HFFc6 (cell line): ENCODE measurements at places on chromosomes 5 and 9.
A peak's percentile ranks its signal among the peaks of the same experiment; 100 is the strongest.

DNA sequence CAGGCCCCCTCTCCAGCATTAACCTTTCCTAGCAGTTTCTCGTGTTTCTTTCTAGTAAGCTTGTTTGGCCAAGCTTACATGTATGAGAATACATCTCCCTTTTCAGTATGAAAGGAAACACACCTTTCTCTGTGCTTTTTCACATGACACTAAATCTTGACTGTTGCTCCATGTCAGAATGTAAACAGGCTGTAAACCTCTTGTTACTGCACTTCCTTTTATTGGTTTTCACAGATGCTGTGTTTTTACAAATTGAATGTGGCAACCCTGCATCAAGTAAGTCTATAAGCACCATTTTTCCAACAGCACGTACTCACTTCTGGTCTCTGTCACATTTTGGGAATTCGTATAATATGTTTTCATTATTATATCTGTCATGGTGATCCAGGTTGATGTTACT, 2.2 kb upstream of the CANX start:
- no peak for DNase-seq
- H3K27ac ChIP-seq, result no peak overlapping the region
- H3K4me1 ChIP-seq, result peaks cover 24% of the 10 kb centered on the region
- no peak overlapping the region for H3K4me3 ChIP-seq
- H3K36me3 ChIP-seq, result peaks cover 15% of the 10 kb centered on the region

GRCh38 chr5:124650147-124650561, 96.3 kb downstream of the ZNF608 start:
- H3K27me3 ChIP-seq, result no peaks in the 10 kb centered on the region; the same call in 1 of the 2 replicates
- peak overlapping the region; percentile 86 for H3K4me3 ChIP-seq
- H3K36me3 ChIP-seq, result peaks cover 7% of the 10 kb centered on the region; the same call in 1 of the 2 replicates
- H3K27ac ChIP-seq, result peak overlapping the region; percentile 79
- peaks cover 59% of the 10 kb centered on the region for H3K4me1 ChIP-seq

DNA sequence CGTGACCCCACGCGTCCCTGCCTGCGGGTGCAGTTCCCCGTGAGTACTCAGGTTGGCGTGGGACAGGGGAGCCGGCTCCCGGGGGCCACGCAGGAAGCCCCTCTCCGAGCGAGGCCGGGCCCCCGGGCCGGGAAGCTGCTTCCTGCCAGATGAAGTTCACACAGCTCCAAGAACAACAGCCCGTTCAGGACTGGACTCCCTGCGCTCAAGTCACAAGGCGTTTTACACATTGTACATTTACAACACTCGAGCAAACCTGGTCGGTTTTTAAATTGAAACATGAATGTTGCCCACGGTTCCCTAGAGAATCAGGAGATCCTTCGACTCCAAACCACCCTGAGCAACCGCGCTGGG, 22.4 kb downstream of the SLC9A3 start:
- no peaks in the 10 kb centered on the region for H3K36me3 ChIP-seq
- H3K27me3 ChIP-seq, result peaks cover 21% of the 10 kb centered on the region
- no peak overlapping the region for H3K27ac ChIP-seq
- no peak overlapping the region for H3K4me3 ChIP-seq

- H3K4me1 ChIP-seq, result no peaks in the 10 kb centered on the region
- peaks cover 7% of the 10 kb centered on the region for H3K36me3 ChIP-seq
- DNase-seq, result no peak
- no peaks in the 10 kb centered on the region; the same call in 1 of the 2 replicates for H3K27me3 ChIP-seq
Observed at GRCh38 chr5:109784687-109785086, 95.0 kb downstream of the MAN2A1 start.

GRCh38 chr5:141883892-141884318, 5.7 kb upstream of the PCDH1 start:
- peaks cover 5% of the 10 kb centered on the region for H3K4me1 ChIP-seq
- no peak overlapping the region for H3K27ac ChIP-seq
- no peaks in the 10 kb centered on the region for H3K36me3 ChIP-seq
- peaks cover 35% of the 10 kb centered on the region for H3K27me3 ChIP-seq
- no peak overlapping the region for H3K4me3 ChIP-seq
